Activated CD4-positive, CD25-positive, alpha-beta regulatory T cell treated with anti-CD3 and anti-CD28 coated beads, Interleukin-2, amount 50 U/mL, for 72 hours (primary cell): ENCODE measurements at places on chromosomes 3 and 15.
A peak's percentile ranks its signal among the peaks of the same experiment; 100 is the strongest.

- DNase-seq = no peak
Measured at GRCh38 chr3:172701751-172702150, 9.1 kb downstream of the NCEH1 start.

- DNase-seq = no peak
Measured at GRCh38 chr15:66907826-66908743, 157.3 kb upstream of the SMAD3 start.

- DNase-seq = no peak
Measured at GRCh38 chr15:85676342-85677098, 118.2 kb downstream of the KLHL25 start.

DNA sequence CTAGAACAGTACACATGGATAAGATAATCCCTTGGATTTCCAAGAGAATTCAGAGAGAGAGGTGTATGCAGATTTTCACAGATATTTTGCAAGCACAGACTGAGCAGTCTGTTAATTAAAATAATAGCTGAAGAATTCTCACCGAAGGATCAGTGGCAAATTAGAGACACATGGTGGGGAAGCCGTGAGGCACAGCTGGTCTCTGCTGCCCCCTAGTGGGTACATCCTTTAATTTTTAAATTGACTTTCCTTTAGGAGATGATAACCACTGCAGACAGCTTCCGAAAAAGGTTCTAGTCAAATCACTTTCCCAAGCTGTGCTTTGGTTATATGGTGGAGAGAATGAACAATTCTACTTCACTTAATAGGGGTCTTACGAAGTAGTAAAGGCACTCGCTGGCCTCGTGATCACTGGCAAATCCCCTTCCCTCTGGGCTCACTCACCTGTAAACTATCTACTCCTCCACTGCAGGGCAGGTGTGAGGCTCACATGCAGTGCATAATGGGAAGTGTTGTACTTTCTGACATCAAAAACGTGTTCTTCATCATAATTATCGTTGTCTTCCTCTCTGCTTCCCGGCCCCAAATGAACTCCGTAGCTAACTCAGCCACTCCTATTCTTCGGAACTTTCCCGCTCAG, 19.5 kb downstream of the MESD start:
- DNase-seq = peak; percentile 59

DNA sequence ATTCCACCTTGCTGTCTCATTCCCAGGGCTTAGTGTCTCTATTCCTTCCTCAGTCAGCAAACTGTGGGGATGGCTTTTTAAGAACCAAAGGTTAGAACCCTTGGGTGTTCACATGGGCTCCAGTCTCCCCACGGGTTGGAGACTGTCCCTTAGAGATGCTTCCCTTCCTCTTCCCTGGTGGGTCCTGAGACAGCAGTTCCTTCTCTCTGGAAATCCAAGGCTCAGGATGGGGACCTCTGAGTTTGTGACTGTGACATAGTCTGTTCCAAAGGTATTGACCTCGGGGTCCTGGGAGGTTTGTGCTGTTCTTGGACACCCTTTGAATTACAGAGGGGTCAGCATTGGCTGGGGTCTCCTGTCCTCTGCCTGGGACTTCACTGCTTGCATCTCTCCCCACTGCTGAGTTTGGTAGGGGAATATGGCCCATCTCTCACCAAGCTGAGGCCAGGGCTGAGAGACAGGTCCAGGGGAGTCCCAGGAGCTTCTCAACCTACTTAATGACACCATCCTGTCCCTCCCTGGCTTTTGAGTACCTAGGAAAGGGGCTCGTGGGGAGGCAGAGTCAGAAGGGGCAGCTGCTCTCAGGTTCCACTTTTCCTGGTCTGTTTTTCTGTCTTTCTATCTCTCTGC, 1.5 kb downstream of the GRM2 start:
- peak; percentile 22 for DNase-seq

- no peak for DNase-seq
Measured at GRCh38 chr15:25186906-25187645, 232.3 kb downstream of the SNRPN start.

DNA sequence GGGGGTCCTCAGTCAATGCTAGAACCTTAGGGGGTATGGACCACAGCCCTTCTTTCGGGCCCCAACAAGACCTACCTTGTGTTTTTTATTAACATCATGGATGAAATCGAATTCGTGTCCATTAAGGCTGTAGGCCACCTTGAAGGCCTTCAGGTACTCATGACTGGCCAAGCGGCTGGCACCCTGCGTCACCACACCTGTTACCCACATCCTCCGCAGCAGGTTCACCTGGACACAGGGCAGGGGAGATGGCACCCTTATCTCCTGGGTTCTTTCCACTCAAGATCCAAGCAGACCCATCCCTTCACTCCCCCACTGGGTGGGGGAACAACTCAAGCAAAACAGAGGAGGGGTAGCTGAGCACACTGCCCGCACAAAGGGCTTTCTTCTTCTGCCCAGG, 6.6 kb downstream of the MFGE8 start:
- DNase-seq = no peak

DNA sequence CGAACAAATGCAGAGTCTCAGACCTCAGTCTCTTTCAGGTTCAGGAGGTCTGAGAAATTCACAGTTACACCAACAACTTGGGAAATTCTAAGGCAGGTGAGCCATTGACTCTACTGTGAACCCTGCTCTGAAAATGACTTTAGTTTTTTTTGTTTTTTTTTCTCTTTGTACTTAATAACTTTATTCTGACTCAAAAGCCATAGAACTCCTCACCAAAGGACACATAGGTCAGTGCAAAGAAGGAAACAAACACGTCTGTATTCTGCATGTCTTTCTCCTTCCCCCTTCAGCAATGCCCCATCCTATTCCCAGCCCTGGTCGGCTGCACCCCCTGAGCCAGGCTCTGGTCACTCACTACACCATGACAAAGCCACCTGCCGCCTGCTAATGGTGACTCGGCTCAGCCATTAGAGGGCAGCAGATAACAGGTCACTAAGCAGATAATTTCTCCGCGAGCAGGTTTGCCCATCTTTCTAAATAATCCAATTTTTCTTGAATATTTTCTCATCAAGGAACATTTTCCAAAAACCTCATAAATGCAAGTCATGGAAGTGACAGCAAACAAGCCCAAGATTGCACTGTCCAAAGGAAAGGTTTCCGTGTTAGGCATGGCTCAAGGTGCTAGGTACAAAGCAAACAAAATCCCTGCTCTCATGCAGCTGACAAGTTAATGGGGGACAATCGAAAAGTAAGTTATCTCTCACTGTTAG, 37.7 kb downstream of the TM4SF4 start:
- DNase-seq = no peak

- no peak for DNase-seq
Measured at GRCh38 chr15:64970698-64971097, 19.0 kb downstream of the SPG21 start.

DNA sequence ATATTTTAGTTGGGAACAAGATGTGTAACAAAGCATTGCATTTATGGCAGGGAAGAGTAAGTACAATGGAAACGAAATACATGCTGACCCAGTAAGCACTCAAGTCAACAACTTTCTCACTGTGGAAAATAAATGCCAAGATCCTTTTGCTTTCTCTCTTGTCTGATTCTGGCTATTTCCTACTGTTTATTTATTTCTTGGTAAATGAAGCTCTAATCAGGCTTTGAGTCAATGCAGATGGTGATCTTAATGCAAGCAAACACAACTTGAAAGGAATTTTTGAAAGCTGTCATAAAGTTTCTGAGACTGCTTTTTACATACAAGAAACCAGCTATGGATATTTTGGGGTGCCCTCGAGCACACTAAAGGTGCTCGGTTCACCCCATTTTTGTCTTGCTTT, 624.8 kb downstream of the MAGI1 start:
- DNase-seq = no peak

DNA sequence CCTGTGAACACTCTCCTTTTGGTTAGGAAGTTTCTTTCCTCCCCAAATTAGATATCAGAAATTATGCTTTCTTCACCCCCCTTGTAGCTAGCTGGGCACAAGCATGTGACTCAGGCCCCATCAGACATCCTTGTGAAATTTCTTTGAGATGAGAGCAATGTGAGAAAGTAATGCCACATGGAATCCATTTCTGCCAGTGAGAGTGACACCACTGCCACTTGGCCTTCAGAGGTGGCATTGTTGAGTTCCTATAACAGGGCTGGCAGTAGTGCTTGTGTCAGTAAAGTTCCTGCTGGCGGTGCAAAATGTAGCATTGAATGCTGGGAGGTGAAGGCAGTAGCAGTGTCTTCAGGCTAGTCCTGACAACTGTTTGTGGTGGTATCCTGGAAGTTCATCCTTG, 80.7 kb upstream of the ZNF280D start:
- DNase-seq = no peak

GRCh38 chr15:32682977-32683630, 34.7 kb upstream of the GREM1 start:
- DNase-seq = no peak

DNA sequence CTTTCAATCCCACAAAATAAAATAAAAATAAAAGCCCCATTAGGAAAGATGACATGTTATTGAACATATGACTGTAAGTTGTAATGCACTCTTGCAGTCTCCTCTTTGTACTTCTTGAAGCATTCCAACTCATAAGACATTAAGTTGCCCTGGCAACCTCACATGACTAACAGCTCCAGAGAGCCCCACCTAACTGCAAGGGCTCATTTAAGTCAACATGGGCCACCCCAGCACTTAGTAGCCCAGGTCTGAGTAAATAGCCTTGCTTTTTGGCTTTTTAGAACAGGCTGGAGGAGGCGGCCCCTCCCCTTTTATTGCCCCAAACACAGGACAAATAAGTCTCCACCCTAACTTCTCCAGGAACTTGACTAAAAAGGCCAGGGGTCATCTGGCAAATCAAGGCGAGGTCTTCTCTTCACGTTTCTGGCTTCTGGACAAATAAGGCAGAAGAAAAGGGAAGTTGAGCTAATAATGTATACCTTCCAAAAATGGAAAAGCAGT, 135.1 kb downstream of the TMCO5A start:
- DNase-seq = no peak

GRCh38 chr3:108403198-108403597, 106.8 kb downstream of the HHLA2 start:
- no peak for DNase-seq
